Stimulated activated CD8-positive, alpha-beta memory T cell treated with anti-CD3 and anti-CD28 coated beads, Interleukin-2, amount 100 ng/mL, for 1 hour (primary cell): ENCODE measurements at places on chromosomes 6 and 20.

DNA sequence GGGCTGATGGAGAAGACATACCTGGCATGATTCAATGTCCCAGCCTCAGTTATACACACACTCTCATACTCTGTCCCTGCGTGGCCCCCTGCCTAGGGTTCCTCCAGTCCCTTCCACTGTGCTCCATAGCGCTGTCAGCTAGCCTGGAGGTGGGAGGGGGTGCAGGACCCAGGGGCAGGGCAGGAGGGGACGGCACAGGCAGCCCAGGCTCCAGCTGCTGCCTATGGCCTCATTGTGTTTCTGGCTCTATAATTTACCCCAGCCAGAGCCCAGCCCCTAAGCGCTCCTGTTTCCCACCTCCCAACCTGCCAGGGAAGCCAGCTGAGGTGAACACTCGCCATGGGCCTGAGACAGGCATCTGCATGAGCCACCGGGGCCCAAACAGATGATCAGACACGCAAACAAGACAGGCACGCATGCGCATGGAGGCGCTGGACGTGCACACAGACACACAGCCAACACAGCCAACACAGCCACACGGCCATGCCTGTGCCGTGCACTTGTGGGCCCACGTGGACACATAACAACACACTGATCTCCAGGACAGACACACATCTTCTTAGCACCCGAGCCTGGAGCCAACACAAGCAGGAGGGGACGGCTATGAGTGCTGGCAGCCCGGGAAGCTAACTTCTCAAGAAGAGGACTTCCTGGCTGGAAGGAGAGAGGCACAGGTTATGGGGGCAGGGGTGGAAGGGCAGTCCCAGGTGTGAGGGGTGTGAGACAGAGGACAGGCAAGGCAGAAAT lies 124.9 kb downstream of the GRM4 start:
- DNase-seq = no peak

DNA sequence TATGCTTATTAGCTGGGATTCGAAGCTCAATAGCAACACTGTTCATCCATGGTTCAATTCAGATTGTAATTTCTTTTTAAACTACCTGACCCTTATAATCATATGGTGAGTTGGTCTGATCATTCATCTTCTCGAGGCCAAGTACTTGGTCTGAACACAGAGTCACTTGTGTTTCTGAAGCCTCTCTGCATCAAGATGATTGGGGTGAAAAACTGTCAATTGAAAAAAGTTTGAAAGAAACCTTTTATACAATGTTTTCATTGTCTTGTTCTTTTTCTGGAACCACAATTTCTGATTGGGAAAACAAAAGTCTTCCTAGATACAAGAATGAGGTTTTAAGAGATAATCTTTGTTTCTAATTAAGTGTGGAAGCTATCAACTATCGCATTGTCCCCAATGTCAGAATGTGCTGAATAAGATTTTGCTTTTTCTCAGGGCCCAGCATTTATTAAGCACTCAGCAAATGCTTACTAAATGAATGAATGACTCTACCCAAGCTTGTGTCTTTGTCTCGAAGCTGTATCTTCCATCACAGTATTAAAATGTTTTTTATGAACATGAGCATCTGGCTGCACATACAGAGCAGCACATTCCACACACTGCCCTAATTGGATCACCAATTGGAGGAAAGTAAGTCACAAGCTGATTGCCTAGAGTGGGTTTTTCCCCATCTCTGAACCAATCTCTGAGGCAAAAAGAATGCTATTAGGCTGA lies 45.0 kb upstream of the MOXD1 start:
- no peak for DNase-seq

DNA sequence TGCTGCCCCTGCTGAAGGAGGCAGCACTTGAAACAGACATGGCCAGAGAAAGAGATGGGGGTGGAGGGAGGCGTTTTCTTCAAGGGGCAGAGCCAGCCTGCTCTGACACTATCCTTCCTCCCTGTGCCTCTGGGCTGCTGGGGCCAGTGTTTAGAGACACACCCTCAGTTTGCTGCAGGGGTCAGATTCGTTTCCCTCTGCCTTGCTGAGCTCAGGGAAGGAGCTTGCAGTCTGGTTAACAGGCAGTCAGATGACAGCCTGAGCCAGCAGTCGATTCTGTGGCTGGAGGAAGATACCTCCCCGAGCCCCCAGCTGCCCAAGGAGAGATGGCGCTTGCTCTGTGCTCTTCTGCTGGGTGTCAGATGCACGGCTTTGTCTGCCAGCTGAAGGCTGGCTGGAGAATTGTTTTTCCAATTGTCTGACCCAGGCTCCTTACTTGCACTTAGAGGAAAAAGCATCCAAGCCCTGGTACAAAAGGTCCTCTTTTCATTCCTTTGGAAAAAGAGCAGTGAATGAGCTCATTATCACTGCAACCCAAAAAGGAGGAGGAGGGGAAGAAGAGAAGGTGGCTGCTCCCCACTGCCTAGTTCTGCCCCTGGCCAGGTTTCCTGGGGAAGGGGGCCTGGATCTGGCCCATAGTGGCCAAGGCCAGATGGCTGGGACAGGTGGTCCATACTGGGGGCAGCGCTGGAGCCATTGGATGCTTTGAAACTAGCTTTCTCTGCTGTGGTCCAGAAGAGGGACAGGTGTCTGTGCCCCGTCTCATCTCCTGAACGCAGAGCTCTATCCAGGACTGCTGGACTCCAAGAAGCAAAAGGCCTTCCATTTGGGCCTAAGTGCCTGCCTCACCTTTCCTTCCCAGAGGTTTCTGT lies 88.2 kb downstream of the TCP11 start:
- no peak for DNase-seq

DNA sequence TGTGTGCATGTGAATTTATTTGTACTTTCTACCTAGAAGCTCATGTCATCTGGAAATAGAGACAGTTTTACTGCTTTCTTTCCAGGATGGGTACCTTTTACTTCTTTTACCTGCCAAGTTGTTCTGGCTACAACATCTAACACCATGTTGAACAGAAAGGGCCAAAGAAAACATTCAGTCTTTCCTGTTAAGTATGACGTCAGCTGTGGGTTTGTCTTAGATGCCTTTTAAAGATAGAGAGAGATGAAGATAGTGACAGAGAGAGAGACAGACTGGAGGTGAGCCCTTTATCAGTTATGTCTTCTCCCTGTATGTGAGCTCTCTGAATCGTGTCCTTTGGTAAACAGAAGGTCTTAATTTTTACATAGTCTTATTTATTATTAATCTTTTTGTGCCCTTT lies 3.4 kb upstream of the DACT2 start:
- no peak for DNase-seq

DNA sequence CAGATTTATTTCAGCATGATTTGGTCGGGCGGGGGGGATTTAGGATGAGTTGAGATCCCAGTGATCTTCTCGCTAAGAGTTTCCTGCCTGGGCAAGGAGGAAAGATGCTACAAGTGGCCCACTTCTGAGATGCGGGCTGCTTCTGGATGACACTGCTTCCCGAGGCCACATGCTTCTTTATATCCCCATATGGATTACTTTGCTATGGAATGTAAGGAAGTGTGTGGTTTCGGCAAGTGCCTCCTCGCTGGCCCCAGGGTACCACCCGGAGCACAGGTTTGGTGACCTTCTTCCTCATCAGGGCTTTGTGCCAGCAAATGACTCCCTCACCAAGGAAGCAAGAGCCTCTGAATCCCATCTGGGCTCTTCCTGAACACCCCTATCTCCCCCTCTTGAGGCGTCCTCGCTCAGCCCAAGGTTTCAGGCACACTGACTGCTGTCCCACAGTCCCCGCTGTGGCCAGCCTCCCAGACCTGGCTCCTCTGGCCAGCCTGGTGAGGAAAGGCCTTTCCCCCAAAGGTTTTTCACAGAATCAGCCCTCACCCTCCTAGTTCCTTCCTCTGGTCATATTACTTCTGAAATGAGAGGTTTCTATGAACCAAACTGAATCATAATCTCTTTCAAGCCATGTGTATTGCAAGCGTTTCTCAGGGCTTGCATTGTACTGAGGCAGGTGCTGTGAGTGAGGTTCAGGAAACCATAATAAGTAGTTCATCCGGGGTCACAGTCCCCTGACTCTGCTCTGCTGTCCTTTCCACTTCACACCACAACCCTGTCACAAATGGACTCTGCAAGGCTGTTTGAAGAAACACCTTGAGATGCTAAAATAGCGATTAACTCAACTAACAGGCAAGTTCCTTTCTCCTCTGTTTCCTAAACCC lies 41.7 kb upstream of the IL17A start:
- DNase-seq = no peak

DNA sequence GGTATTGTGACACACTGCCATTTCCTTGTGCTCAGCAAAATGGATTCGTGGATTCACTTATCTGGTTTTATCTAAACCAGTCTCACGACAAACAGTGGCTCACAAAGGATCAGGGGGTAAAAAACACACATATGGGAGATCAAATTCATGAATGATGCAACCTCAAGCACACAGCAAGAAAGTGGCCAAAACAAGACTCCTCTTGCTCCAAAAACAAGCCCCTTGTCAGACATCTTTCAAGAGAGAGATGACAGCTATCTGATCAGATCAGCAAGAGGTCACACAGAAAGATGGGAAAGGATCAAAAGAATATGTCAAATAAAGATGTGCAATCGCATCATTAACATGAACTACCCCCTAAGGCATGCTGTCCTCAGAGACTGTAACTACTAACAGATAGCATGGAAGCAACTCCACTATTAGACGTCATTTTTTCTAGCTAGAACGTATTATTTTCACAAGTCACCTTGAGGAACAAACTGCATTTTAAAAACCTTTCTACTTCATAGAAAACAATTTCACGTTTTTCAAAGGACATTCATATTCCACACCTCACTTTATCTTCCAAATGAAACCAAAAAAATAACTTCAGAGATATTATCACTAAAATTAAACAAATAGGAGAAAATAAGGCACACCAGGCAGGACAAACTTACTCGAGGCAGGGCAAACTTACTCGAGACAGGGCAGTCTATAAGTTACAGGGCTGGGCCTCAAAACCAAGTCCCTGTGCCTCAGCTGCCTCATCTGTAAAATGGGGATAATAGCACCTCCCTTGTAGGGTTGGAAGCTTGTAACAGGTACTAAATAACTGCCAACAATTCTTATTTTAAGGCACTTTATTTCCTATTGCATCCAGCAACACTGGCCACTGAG lies 122.3 kb downstream of the PREX1 start:
- DNase-seq = no peak

GRCh38 chr6:157305670-157306653 lies 17.4 kb downstream of the TMEM242 start:
- no peak for DNase-seq

DNA sequence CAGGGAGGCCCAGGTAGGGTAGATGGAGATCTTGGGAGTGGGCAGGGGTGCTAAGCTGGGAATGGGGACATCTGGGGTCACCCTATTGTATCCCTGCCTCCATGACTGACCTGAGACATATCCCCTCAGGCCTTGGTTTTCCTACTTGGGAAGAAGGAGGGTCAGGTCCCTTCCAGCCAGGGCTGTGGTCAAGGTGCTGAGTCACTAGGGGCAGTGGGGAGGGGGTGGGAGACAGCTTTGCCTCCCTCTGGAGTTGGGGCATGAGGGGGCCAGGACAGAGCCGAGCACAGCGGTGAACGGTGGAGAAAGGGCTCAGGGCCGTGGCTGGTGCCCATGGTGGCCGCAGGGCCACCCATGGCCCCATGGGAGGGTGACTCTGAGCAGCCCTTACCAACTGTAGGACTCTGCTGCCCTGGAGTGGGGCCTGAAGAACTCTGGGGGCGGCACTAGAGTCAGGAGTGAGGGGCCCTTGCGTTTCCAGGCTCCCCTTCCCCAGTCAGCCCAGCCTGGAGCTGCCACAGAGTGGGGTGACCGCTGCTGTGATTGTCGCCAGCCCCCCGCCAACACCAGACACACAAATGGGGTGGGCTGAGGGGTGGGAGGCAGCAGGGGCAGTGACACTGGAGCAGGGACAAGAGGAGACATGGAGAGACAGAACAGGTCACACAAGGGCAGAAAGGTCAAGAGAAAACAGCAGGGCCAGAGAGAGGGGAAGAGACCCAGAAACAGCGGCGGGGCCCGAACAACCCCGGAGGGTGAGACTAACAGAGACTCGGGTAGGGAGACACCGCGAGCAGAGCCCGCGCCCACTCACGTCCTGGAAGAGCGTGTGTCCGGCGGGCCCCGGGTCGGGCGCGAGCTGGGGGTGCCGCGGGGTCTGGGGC lies 576 bp downstream of the NECAB3 start:
- no peak for DNase-seq

DNA sequence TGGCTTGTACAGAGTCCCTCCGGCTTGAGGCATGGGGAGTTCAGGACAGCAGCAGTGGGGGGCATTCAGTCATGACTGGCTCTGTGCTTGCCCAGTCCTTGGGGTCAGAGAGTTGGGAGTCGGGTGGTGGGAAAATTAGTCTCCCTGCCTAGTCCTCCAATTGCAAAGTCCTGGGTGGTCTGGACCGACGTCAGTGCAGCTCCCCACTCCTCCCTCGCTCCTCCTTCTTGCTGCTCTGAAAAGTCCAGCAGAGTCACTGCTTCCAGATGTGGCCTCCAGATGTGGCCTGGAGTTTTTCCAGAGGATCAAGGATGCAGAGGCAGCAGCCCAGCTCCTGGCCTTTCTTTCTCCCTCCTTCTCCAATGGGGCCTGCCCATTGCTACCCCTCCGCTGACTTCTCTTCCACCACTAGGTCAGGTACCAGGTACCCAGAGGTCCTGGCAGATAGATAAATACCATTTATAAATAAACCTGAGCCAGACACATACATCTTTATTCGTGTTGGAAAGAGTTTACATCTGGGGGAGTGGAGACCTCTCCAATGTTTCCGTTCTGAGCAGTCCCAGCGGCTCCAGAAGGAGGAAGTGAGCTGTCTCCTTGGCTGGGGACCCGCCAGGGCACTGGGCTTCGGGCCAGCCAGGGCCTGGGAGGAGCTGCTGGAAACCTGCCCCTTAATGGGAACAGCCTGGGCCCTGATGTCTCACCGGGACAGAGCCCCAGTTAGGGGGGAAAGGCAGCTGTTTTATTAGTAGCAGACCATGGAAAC lies 49.0 kb upstream of the RNF24 start:
- DNase-seq = no peak
